Fibroblast of villous mesenchyme (primary cell): ENCODE measurements at places on chromosomes 1 and 21. TPM values are rescaled to one million over a fixed set of nuclear protein-coding genes. Genes with fewer than 3 reads are reported as not detected.
A peak's percentile ranks its signal among the peaks of the same experiment; 100 is the strongest.

GRCh38 chr1:230333590-230334446, 92.3 kb downstream of the PGBD5 start:
- no peak for DNase-seq

- peak; percentile 60 for DNase-seq
Observed at GRCh38 chr1:177274687-177275211, 104.0 kb downstream of the BRINP2 start.

DNA sequence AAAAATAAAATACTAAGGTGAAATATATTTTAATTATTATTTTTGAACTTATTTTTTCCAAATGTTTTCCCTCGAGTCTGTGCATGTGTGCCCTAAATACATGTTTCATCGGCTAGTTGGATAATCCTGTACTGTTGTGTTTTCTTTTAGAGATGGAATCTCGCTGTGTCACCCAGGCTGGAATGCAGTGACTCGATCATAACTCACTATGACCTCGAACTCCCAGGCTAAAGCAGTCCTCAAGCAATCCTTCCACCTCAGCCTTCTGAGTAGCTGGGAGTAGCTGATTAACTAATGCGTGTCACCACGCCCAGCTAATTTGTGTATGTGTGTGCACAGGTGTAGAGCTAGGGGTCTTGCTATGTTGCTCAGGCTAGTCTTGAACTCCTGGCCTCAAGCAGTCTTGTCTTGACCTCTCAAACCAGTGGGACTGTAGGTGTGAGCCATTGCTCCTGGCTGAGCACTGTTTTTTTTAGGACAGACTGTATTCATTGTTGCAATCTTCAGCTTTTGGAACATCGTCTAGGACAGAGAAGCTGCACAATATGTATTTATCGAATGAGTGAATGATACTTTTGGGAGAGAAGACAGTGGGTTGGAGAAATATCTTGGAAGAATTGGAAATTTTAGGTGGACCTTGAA, 4.8 kb upstream of the TMCO1 start:
- peak; percentile 56 for DNase-seq

DNA sequence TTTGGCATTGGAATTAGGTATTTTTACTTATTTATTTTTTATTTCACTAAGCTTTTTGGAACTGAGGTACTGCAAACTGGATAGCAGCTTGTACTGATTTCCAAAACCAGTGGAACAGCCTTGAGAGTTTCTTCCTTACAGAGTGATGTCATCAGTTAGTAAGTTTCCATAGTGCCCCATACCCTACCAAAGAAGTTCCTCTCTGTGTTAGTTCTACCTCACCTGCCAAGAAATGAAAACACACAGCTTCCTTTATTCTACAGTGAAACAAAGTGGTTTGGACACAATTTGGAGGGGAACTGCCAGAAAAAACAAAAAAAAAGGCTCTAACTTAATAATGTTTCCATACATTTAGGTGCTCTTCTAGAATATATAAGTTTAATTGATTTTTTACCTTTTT, 430.9 kb upstream of the ADGRL2 start:
- DNase-seq = no peak

Gene F11R
- 0.32 and 5.6 TPM in 2 replicates for total RNA-seq
